ENCODE measurements at places on chromosomes 16 and 17.

GRCh38 chr17:75619506-75620431 lies 13.5 kb upstream of the SMIM5 start:
- peak; percentile 96 for DNase-seq

- no peak for DNase-seq
These were observed 372.5 kb downstream of the SNX29 start for GRCh38 chr16:12348733-12349704.

DNA sequence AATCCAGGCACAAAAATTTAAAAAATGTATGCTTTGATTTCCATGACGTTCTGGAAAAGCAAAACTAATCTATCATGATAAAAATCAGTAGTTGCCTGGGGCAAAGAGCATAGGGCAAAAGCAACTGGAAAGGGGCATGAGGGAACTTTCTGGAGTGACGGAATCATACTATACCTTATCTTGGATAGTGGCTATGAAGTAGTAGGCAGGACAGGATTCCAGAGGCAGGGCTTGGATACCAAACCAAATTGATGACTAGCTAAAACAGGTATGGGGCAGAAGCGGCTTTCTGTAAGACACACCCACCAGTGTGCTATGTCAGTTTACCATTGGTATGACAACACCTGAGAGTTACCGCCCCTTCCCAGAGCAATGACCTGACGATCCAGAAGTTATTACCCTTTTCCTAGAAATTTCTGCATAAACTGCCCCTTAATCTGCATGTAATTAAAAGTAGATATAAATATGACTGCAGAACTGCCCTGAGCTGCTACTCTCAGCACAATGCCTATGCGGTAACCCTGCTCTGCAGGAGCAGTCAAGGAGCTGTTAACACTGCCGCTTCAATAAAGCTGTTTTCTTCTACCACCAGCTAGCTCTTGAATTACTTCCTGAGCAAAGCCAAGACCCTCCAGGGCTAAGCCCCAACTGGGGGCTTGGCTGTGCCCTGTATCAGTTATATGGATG lies 56.7 kb downstream of the CFDP1 start:
- no peak for DNase-seq

GRCh38 chr17:59330053-59330942 lies 1.2 kb upstream of the YPEL2 start:
- peak; percentile 74 for DNase-seq

GRCh38 chr16:1775846-1776671 lies 3.1 kb upstream of the MRPS34 start:
- no peak for DNase-seq

DNA sequence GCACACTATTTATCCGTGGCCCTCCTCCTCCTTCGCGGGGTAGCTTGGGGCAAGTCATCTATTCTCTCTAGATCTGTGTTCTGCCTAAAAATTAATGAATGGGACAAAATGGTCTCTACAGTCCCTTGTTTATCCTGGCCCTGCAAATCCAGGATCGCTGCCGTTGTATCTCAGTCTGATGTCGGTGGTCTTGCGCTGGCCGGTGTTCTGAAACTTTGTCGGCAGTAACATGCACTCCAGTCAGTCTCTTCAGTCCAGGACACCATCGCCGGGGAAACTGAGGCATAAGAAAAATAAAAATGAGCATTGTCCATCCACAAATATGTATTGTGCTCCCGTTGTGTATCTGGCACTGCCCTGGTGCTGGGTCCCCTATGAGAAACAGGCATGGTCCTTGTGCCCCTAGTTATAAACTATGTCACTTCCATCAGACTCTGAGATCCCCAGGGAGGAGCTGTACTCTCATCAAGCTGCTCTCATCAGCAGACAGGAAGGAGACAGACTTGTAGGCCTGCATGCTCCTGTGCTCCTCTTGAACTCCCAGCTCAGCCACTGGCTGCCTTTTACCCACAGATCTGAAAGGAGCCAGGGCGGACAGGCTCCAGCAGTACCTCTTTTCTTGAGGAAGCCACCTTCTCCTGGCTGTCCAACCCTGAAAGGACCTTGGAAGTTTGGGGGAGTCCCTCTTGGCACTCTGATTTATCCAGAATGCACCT lies 13.7 kb upstream of the CA4 start:
- DNase-seq = no peak

DNA sequence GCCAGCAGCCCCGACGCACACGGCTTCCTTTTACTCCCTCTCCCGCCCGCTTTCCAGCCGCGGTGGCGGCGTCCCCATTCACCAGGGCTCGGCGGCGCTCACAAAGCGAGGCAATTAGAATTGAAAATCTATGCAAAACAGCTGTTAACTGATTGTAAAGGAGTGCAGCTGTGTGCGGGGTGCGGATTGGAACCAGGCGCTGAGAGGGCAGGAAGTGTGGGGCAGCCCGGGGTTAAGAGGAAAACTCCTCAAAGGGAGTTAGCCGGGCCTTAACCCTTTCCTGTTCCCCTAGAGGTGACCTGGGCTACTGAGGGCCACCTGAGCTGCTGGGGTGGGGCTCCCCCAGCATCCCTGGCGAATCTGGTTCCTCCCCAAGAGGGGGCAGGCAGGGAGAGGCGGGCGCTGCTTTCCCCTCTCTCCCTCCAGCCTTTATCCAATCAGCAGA lies 5.8 kb upstream of the GSE1 start:
- DNase-seq = no peak

DNA sequence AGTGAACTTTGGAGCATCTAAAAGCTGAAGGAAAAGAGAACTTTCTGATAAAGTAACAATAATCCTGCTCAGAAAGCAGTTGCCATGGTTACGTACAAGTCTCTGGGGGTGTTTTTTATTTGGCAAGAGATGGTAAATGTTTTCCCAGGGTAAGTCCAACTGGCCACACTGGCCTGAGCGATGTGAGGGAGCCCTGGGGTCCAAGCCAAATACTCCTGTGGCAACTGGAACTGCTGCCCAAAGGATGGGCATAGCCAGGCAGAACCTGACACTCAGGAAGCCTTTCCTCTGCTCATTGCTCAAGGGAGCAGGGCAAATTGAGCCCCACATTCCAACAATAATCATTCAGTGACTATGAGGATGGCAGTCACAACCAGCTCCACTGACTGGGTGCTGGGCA lies 26.8 kb upstream of the WSCD1 start:
- no peak for DNase-seq

GRCh38 chr17:82838386-82839063 lies 1.3 kb downstream of the ZNF750 start:
- peak; percentile 78 for DNase-seq

DNA sequence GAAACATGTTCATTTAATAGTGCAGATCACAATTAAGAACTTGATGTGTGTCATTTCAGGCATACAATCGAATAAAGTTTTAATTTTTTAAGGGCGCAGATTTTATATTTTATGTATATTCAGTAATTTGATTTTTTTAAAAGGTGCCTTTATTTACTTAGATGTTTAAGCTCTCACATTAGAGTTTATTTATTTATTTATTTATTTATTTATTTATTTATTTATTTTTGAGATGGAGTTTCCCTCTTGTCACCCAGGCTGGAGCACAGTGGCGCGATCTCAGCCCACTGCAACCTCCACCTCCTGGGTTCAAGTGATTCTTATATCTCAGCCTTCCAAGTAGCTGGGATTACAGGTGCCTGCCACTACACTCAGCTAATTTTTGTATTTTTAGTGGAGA lies 3.8 kb downstream of the B4GALNT2 start:
- no peak for DNase-seq

- DNase-seq = no peak
These were observed 154.3 kb upstream of the SALL1 start for GRCh38 chr16:51305337-51305736.

DNA sequence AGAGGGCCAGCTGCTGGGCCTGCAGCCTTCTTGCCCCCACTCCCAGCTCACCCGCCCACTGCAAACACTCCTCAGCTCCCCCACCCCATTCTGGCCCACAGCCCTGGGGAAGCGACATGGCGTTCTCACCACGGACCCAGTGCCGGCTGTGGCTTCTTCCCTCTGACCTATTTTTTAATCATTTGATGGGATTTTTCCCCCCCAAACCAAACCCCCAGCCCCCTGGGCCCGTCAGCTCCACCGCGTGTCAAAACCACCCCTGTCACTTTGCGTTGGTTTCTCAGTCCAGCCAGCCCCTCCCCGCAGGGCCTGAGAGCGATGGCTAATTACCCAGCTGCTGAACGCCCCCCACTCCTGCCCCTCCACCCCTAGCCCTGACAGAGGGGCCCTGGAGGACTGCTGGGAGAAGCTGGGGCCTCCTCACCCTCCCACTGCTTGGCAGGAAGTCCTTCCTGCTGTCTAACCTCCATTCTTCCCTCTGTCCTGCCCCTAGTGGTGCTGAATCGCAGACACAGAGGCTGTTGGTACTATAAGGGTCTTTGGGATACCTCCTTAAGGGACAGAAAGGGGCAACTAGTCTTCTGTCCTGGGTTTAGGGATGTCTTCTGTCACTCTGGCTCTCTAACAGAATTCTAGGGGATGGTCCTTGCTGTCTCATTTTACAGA lies 7.5 kb upstream of the TBX21 start:
- DNase-seq = no peak

- no peak for DNase-seq
These were observed 23.2 kb downstream of the ITGB3 start for GRCh38 chr17:47276868-47277267.

GRCh38 chr16:55154956-55155355 lies 169.0 kb upstream of the IRX6 start:
- DNase-seq = no peak

DNA sequence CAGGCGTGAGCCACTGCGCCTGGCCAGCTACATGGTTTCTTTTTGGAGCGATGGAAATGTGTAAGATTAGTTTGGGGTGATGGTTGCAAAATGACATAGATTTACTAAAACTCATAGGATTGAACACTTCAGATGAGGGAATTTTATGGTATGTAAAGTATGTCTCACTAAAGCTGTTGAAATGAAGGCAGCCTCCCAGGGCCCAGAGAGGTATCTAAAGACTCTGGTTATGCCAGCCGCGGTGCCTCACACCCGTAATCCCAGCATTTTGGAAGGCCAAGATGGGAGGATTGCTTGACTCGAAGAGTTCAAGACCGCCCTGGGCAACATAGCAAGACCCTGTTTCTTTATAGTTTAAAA lies 254.9 kb downstream of the PARN start:
- no peak for DNase-seq

GRCh38 chr16:27365142-27366089 lies 36.6 kb upstream of the IL21R start:
- DNase-seq = no peak

DNA sequence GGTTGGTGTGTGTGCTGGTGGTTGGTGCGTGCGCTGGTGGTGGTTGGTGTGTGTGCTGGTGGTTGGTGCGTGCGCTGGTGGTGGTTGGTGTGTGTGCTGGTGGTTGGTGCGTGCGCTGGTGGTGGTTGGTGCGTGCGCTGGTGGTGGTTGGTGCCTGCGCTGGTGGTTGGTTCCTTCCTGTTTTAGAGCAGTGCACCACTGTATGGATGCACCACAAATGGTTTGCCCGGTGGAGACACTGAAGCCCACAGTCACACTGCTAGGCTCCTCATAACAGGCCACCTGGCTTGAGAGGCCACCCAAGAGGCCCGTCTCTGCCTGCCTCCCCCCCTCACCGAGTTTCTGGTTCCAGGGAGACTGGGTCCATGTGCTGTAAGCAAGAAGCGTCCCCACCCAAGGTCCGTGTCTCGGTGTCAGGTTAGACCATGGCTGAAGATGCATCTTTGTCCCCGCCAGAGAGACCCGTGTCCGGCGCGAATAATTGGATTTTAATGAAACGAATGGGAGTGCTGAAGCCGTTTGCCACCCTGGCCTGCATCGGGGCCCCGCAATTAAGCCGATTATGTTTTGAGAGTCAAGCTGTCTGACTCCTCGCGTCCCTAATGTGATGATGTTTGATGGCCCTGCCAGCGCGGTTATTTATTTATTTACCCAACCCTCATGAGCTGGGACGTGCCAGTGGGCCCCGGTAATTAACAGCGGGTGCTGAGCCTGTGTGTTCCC lies 161.3 kb upstream of the GSE1 start:
- no peak for DNase-seq

DNA sequence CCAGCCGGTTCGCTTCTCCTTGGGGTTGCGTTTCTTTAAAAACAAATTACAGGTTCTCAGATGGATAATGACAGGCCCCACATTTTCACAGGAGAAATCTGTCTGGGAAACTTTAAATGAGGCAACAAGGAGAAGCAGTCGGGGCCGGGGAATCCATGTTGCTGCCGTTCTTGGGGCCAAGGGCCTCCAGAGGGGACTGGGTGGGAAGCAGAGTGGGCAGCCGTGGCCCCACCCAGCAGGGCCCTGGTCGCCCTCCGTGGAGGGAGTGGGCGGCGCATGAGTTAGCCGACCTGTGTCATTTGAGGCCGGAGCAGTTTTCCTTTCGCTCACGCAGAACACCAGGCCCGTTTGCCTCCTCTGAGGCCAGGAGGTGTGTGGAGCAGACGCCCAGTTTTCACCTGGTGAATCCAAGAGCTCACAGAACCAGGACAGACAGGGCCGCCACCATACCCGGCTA lies 207.7 kb upstream of the CIBAR2 start:
- DNase-seq = no peak

DNA sequence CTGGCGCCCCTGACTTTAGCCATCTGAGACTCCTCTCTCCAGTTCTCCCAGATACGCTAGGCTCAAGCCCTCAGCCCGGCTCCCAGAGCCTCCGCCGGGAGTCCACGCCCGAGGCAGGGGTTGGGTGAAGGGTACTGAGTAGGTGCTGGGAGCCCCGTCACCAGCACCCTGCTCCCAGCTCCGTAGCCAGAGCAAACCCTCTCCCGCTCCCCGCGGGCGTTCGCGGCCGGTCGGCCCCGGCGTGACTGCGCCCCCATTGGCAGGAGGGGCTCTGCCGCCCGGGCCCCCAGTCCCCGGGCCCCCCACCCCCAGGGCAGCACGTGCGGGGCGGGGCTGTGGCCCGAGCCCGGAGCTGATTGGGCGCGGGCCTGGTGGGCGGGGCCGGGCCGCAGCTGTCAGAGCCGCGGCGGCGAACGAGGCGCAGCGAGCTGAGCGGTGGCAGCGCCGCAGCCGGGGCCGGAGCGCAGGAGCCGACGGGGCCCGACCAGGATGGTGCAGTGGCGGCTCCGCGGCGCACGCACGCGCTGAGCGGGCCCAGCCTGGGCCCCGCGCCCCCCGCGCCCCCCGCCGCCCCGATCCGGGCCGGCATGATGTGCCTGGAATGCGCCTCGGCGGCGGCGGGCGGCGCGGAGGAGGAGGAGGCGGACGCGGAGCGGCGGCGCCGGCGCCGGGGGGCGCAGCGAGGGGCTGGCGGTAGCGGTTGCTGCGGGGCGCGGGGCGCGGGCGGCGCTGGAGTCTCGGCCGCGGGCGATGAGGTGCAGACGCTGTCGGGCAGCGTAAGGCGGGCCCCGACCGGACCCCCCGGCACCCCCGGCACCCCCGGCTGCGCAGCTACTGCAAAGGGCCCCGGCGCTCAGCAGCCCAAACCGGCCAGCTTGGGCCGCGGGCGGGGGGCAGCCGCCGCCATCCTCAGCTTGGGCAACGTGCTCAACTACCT lies at the start of gene SPNS2:
TSS of gene SPNS2 (plus strand) at position 421 of the 937 bp plus-strand sequence. CDS start at position 588, 167 bp downstream.
- peak; percentile 79 for DNase-seq

GRCh38 chr17:3981455-3981854 lies 17.2 kb upstream of the ATP2A3 start:
- DNase-seq = no peak

- no peak for DNase-seq
These were observed 22.5 kb downstream of the ELAC2 start for GRCh38 chr17:12995106-12995895.

DNA sequence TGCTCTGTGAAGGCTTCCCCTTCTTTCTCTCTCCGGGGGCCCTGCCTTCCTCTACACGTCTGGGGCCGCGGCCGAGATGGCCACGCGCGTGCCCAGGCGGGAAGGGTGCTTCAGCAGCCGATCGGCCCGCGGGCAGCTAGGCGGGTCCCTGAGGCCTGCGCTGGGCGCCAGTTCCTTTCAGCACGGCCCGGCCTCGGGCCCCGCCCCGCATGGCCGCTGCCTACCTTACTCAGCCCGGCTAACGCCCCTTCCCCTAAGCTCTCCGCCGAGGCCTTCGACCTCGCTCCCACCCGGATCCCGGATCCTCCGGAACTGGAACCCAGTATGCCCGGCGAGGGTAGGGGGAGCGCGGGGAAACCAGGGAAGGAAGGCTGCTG lies 335 bp downstream of the TMEM11 start:
- DNase-seq = no peak

All from HuH-7 (cell line).